Activated T-cell treated with anti-CD3 and anti-CD28 coated beads, Interleukin-2, amount 50 U/mL, for 1 hour (primary cell): ENCODE measurements at places on chromosomes 2 and 18.

- DNase-seq: no peak
Observed at GRCh38 chr2:179240481-179241451, 23.9 kb downstream of the SESTD1 start.

DNA sequence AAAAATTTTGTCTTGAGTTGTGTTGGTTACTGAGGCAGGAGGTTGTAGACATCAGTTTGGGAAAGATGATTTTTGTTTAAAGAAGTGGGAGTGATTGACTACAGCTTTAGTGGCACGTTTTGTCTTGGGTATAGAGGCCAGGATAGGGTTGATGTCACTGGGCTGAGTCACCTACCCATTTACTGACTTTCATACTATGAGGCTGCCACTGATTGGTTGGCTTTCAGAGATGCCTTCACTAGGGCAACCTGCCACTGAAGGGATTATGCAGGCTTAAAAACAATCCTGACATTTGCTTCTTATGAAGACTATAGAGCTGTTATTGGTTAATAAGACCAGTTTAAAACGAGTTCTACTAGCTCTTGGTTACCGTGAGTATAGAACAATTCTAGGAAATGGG lies 479.1 kb downstream of the SOX11 start:
- DNase-seq: no peak

DNA sequence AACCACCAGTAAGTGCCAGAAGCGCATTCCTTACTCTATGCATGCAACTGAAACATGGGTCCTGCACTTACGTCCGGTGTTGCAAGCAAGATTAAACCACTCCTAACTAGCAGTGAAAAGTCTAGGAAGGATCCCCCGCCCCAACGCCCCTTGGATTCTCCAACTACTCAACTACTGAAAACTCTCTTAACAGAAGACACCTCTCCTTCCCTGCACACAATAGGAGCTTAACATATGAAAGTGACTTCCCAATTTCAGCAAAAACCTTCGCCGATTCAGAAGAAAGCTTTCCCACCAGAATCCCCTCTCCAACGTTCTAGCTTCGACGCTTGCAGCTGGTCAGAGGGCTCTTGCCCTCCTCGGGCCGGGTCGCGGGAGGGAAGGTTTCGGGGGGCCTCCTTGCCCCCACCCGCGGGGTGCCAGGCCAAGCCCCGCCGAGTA lies 578 bp downstream of the IWS1 start:
- DNase-seq: peak; percentile 24

DNA sequence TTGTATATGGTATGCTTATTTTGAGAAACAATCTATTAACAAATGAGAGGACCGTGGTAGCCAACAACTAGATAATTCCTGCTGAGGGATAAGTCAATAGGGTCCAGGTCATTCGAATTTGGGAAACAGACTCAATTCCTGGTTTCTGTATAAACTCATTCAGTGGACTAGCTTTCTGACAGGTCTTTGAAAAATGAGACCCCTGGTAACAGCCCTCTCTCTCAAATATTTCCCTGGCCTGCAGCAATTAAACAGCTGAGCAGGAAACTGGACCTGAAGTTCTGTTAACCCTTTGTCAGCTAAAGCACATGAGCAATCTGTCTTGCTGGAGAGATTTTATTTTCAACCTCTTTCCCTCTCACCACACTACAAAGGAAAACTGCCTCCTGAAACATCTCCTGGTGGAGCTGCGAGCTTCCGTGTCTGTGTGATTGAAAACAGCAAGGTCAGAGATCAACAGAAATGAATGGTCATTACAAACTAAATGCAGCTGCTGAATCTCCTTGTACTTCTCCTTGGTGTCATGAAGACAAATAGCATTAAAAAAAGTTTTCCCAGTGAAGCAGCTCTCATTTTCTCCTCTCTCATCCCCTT lies 70.3 kb upstream of the CCDC85A start:
- no peak for DNase-seq

- peak; percentile 82 for DNase-seq
Observed at GRCh38 chr2:112181571-112182290, 43.5 kb downstream of the FBLN7 start.

GRCh38 chr2:38076710-38077430 lies 919 bp upstream of the CYP1B1 start:
- DNase-seq: no peak

- DNase-seq: no peak
Observed at GRCh38 chr2:102788216-102788884, 26.5 kb downstream of the TMEM182 start.

- DNase-seq: no peak
Observed at GRCh38 chr2:235952714-235953113, 215.5 kb downstream of the GBX2 start.

GRCh38 chr2:2836343-2837070 lies 505.4 kb upstream of the MYT1L start:
- no peak for DNase-seq

DNA sequence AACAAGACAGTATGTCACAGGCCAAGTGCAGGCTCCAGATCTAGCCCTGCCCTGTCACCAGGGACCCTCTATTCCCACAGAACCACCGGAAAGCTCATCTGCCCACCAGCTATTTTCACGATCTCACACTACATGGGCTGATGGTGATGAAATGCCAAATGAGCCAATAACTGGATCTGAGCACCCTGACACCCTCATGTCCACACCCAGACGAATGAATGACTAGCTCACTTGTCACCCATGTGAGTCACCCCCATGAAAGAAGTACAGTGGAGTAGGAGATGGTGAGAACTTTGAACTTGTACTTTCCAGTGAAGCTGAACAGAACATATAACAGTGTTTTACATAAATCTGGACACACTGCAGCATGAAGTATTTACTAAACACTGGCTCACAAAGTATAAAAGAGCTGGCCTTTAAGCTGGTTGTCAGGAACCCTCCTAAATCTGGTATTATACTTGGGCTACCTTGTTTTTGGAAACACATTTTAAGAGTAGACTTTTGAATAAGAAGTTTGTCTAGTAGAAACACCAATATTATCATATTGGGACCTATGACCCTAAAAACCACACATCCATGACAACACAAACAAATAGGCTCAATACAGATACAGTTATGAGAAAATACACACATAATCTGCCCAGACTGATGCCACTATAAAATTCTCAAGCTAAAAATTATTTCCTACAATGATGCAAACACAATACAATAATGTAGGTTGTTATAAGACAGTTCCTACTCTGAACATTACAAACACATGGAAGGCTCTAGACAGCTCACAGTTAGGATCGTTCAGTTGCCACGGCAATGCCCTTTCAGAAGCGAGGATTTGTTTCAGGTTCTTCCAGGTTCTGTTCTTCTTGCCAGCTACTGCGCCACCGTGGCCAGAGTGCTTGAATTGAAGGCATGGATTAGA lies 19.0 kb downstream of the INO80C start:
- DNase-seq: no peak

GRCh38 chr2:143083636-143084035 lies 45.6 kb upstream of the ARHGAP15 start:
- DNase-seq: no peak

GRCh38 chr2:33765122-33765521 lies 166.0 kb upstream of the FAM98A start:
- no peak for DNase-seq

DNA sequence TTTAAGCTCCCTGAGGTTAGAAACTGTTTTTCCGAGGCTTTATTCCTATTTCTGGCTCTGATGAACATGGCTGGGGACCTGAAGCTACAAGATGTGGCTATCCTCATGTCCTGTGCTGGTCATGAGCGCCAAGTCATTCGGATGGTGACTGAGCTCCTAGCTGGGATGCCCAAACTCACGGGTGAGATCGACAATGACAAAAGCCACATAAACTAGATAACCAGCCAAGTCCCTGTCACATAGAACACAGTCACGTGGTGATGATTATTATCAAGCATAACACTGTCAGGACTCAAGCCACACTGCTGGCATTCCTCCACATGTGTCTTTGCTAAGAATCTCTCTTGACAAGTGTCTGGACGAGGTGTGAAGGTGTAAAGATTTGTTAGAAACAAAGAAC lies 274.9 kb downstream of the CLIP4 start:
- no peak for DNase-seq

GRCh38 chr2:173696274-173696673 lies 268.9 kb downstream of the SP3 start:
- no peak for DNase-seq

DNA sequence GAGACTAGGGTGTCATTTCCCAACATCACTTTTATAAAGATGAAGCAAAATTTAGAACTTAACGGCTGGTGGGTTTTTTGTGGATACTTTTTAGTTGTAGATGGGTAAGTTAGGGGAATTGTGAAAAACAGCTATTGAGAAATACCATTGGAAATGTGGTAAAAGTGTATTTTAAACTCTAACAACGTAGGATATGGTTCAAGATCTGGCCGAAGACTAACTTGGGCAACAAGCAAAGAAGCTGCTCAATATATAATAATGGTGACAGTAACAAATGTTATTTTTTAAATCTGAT lies 1.6 kb downstream of the DNAH7 start:
- no peak for DNase-seq

GRCh38 chr2:69335311-69335710 lies 51.7 kb downstream of the GFPT1 start:
- DNase-seq: no peak

- DNase-seq: no peak
Observed at GRCh38 chr2:165114346-165114939, 89.4 kb downstream of the SCN3A start.

DNA sequence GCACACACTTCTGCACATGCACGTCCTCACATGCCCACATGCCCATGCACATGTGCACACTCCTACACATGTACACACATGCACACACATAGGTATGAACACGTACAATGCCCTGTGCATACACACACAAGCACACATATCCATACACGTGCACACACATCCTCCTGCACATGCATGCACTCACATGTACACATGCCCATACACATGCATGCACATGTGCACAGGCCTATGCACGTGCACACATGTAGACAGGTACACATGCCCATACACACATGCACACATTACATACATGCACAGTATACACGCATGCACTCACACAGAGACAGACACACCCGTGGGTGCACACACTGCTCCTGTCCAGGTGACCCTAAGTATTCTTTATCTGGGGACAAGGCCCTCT lies 34.3 kb downstream of the GPC1 start:
- DNase-seq: no peak

DNA sequence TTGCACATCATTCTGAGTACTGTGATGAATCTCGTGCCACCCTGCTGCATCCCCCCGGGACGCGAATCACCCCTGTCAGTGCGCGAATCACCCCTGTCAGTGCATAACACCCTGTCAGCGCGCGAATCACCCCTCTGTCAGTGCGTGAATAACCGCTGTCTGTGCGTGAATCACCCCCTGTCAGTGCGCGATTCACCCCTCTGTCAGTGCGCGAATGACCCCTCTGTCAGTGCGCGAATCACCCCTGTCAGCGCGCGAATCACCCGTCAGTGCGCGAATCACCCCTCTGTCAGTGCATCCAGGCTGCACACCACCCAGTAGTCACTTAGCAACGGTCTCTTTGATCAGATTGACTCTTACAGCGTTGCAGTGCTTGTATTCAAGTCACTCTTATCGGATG lies 134.4 kb upstream of the TPO start:
- DNase-seq: no peak

- no peak for DNase-seq
Observed at GRCh38 chr18:11809895-11810294, 41.3 kb upstream of the CHMP1B start.

GRCh38 chr2:218924757-218925156 lies 34.7 kb upstream of the CDK5R2 start:
- DNase-seq: no peak

DNA sequence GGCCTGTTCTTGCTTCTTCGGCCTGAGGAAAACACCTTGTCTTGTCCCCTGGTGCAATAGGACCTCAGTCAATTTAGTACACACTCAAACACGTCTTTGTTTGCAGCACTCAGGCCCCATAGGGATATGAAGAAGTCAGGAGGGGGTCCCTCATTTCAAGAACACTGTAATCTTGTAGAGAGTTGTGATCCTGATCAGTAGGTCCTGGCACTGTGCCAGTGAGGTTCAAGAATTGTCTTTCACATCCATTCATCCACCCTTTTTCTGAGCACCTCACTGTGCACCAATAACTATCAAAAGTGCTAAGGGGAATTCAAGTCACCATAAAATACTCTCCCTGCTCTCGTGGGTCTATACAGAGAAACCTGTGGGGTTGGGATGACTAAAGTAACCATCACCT lies 131.4 kb upstream of the LHCGR start:
- no peak for DNase-seq

GRCh38 chr2:7419814-7420311 lies 502.7 kb downstream of the RNF144A start:
- no peak for DNase-seq

GRCh38 chr18:5175378-5175777 lies 21.7 kb downstream of the AKAIN1 start:
- DNase-seq: no peak

DNA sequence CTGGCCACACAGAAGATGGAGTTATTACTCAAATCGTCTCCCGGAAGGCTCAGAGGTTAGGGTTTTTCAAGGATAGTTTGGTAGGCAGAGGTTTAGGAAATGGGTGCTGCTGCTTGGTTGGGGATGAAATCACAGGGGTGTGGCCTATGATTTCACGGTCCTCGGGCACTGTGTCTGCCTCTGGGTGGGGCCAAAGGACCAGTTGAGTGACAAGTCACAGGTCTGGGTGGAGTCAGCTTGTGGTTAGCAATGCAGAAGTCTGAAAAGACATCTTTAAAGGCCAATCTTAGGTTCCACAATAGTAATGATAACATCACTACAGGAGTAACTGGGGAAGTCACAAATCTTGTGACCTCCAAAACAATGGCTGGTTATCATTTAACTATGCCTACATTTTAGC lies 387.8 kb downstream of the ZNF521 start:
- no peak for DNase-seq

- no peak for DNase-seq
Observed at GRCh38 chr2:55729136-55729685, 35.6 kb upstream of the PNPT1 start.

DNA sequence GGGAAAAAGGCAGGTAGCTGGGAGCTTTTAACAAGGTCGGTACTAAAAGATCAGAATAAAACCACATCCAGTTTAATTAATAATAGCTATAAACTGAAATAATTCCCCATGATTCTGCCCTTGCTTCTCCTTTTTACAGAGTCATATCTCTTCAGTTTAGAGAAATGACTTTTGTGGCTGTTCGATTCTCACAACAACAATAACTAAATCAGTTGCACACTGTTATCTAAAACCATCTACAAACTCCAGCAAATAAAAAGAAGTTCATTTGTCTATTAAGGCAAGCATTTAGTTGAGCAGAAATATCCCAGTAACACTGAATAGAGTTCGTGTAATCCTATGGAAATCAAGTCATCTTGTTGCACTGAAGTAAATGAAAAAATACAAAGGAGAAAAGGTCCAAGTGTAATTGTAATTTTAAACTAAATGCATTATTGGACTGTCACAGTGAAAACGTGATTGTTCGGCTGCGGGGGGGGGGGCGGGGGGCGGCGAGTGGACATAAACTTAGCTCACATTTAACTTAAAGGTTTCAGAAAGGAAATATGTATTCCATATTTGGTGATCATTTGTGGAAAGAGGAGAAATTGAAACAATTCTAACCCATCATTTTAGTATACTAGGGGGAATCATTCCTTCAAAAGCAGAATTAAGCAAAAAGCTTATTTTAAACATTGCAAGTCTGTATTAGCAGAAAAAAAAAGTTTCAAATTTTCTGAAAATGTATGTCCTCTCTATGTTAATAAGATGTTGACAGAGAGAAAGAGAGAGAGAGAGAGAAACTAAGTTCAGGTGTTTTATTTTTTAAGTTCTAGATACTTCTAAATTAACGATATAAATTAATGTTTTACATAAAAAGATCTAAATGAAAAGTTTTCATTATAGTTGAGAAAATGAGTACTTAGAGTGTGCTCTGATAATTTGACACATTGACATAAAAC lies 144.5 kb downstream of the MEIS1 start:
- DNase-seq: no peak
